ENCODE measurements at places on chromosomes 3 and 15.

DNA sequence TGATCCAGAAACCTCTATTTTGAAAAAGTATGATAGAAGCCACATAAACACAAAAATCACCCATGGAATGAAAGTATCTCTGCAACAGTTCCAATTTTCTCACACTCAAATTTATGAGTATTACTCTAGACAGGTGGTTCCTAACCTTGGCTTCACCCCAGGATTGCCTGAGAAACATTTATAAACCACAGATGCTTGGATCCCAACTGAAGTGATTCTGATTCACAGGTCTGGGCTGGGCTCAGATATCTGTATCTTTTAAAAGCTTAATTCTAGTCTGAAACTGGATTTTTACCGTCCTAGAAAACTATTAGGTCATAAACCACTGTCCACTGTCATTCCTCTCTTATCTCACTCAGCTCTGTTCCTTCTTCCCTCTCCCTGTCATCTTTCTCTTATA is 7.4 kb upstream of the SST start:
- DNase-seq, result no peak

GRCh38 chr3:122092460-122093165 is 37.5 kb downstream of the CD86 start:
- no peak for DNase-seq

GRCh38 chr15:88622605-88622975 is 1.4 kb downstream of the AEN start:
- DNase-seq, result no peak

DNA sequence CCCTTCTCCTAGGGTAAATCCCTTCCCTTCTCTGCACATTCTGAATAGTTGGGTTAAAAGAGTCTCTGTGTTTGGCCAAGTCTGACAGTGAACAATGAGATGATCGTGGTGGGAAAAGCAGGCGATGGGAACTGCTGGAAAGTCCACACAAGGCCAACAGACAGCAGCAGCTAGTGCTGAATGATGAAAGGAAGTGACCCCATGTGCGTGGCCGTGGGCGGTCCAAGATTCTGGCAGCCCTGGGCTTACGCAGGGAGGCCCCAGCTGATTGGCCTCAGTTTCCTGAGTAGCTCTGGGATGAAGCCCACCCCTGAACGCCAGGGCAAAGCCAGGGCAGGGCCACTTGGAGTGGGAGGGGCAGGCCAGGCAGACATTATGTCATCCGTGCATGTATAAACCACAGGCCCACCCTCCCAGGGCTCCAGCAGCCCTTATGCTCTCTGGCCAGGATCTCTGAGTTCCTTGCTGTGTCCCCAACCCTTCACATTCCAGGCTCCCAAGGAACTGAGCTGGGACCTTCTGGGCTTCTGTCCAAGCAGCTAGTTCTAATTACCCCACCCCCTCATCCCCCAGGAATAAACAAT is 57.8 kb downstream of the CDC25A start:
- peak; percentile 52 for DNase-seq

DNA sequence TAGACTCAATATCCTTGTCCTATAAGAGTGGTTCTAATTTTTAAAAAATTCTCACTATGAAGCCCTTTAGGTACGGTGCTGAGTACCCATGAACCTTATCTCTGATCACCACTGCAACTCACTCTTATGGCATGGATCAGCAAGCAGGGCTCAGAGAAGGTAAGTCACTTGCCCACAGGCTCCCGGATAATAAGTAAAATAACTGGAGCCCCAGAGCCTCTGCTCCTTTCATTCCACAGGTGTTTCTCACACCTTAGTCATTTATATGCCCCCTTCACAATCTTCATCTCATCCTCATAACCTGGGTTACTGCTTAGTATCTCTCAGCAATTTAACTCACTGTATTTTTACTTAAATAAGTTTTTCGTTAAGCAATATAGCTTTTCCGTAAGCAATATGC is 28.4 kb upstream of the AKAP13 start:
- no peak for DNase-seq

- no peak for DNase-seq
Measured at GRCh38 chr15:70487387-70487740, 276.0 kb downstream of the UACA start.

- no peak for DNase-seq
Measured at GRCh38 chr3:86982883-86983282, 8.1 kb downstream of the VGLL3 start.

GRCh38 chr3:171236265-171237008 is 209.9 kb upstream of the SLC2A2 start:
- DNase-seq, result no peak

All from breast epithelium (tissue), 4 donors.